Cardiac atrium fibroblast (primary cell): ENCODE measurements at places on chromosomes 2 and 18. TPM values are rescaled to one million over a fixed set of nuclear protein-coding genes. Genes with fewer than 3 reads are reported as not detected.

OST4 gene
- total RNA-seq = 558 and 652 TPM in 2 replicates

CXCR1 gene
- total RNA-seq = not detected in 2 replicates

KCNG3 gene
- not detected in 2 replicates for total RNA-seq

PRSS56 gene
- total RNA-seq = not detected in 2 replicates

TMEM200C gene
- not detected in 2 replicates for total RNA-seq

LRATD1 gene
- 0.49 TPM in 1 of 2 replicates, not detected in the other for total RNA-seq

PUM2 gene
- 13.4 and 17.0 TPM in 2 replicates for total RNA-seq

PTPN2 gene
- total RNA-seq = 22.2 and 30.3 TPM in 2 replicates

FAM110C gene
- not detected in 2 replicates for total RNA-seq

SCN9A gene
- total RNA-seq = 1.3 and 2.0 TPM in 2 replicates

CRYBA2 gene
- not detected in 2 replicates for total RNA-seq

LINC00305 gene
- not detected in 2 replicates for total RNA-seq

TUBB8B gene
- not detected in 2 replicates for total RNA-seq

CREG2 gene
- 0.36 and 0.65 TPM in 2 replicates for total RNA-seq

SERPINB12 gene
- not detected in 2 replicates for total RNA-seq

IL36RN gene
- not detected in 2 replicates for total RNA-seq

RIT2 gene
- total RNA-seq = not detected in 2 replicates

DHX57 gene
- total RNA-seq = 6.7 and 11.5 TPM in 2 replicates
